Myocyte (in vitro differentiated cells): ENCODE measurements at places on chromosomes 7 and 10. TPM values are rescaled to one million over a fixed set of nuclear protein-coding genes. Genes with fewer than 3 reads are reported as not detected.

Gene CYP3A5
- not detected in 2 replicates for total RNA-seq

Gene A1CF
- total RNA-seq: not detected in 2 replicates

Gene CRTAC1
- total RNA-seq: not detected in 2 replicates

Gene CRPPA
- total RNA-seq: 6.1 and 13.1 TPM in 2 replicates

Gene STOX1
- total RNA-seq: 0.99 and 1.4 TPM in 2 replicates

Gene NUB1
- total RNA-seq: 60.7 and 61.8 TPM in 2 replicates

Gene ABCB4
- total RNA-seq: 0.42 and 0.96 TPM in 2 replicates

Gene STN1
- total RNA-seq: 51.2 and 77.2 TPM in 2 replicates

Gene WIPF3
- 1.5 and 2.5 TPM in 2 replicates for total RNA-seq

Gene ZNF22
- 25.2 and 25.9 TPM in 2 replicates for total RNA-seq

Gene PKD1L1
- total RNA-seq: 0.03 and 0.10 TPM in 2 replicates

Gene ENTPD1
- total RNA-seq: 0.21 and 1.0 TPM in 2 replicates

Gene CTAGE4
- total RNA-seq: not detected in 2 replicates

Gene SLC13A1
- total RNA-seq: not detected in 2 replicates

Gene PLOD3
- 59.0 and 60.8 TPM in 2 replicates for total RNA-seq

Gene KLLN
- total RNA-seq: 1.0 and 1.2 TPM in 2 replicates

Gene SYT15B
- total RNA-seq: not detected in 2 replicates

Gene LEP
- not detected in 2 replicates for total RNA-seq

Gene WDR86
- total RNA-seq: 0.42 TPM in 1 of 2 replicates, not detected in the other

Gene TYW1B
- 3.2 and 4.4 TPM in 2 replicates for total RNA-seq

Gene MUC12
- total RNA-seq: not detected in 2 replicates

Gene HECW1
- not detected in 2 replicates for total RNA-seq

Gene TET1
- total RNA-seq: 5.2 and 6.0 TPM in 2 replicates

Gene ZNF783
- 18.1 and 23.6 TPM in 2 replicates for total RNA-seq

Gene GPR15LG
- total RNA-seq: not detected in 2 replicates

Gene VWC2
- total RNA-seq: not detected in 2 replicates

Gene ELN
- total RNA-seq: 12.1 and 16.6 TPM in 2 replicates

Gene GIMAP7
- not detected in 2 replicates for total RNA-seq

Gene ELFN1
- total RNA-seq: not detected in 2 replicates

Gene KCND2
- 2.7 and 5.8 TPM in 2 replicates for total RNA-seq

Gene PNLIPRP2
- not detected in 2 replicates for total RNA-seq

Gene LIPN
- not detected in 2 replicates for total RNA-seq

Gene GIMAP6
- not detected in 2 replicates for total RNA-seq

Gene GLI3
- 2.7 and 3.7 TPM in 2 replicates for total RNA-seq

Gene ANK3
- 24.6 and 29.6 TPM in 2 replicates for total RNA-seq

Gene ARPC1A
- total RNA-seq: 89.4 and 116 TPM in 2 replicates

Gene MMRN2
- total RNA-seq: 0.94 and 1.0 TPM in 2 replicates

Gene PSD
- 0.10 and 0.32 TPM in 2 replicates for total RNA-seq

Gene DLX6
- total RNA-seq: 0.27 TPM in 1 of 2 replicates, not detected in the other

Gene HOXA5
- 5.7 and 8.8 TPM in 2 replicates for total RNA-seq

Gene MYOZ1
- 4.7 and 5.5 TPM in 2 replicates for total RNA-seq

Gene MDFIC
- 82.2 and 87.9 TPM in 2 replicates for total RNA-seq

Gene AKR1C8
- total RNA-seq: not detected in 2 replicates

Gene H2BK1
- not detected in 2 replicates for total RNA-seq

Gene TMEM72
- total RNA-seq: 0.96 and 1.6 TPM in 2 replicates

Gene ANXA8L1
- total RNA-seq: not detected in 2 replicates

Gene AKR1C3
- total RNA-seq: 65.8 and 91.3 TPM in 2 replicates

Gene CDH23
- 0.16 and 0.40 TPM in 2 replicates for total RNA-seq

Gene INSYN2A
- 2.3 and 4.0 TPM in 2 replicates for total RNA-seq

Gene ADARB2
- total RNA-seq: 0.19 and 0.31 TPM in 2 replicates

Gene INHBA
- total RNA-seq: 5.8 TPM in 2 replicates

Gene SORCS1
- 0.10 TPM in 1 of 2 replicates, not detected in the other for total RNA-seq

Gene SPDYE2B
- not detected in 2 replicates for total RNA-seq
